Right cardiac atrium (tissue), 5 donors: ENCODE measurements at places on chromosomes 5 and 9.

DNA sequence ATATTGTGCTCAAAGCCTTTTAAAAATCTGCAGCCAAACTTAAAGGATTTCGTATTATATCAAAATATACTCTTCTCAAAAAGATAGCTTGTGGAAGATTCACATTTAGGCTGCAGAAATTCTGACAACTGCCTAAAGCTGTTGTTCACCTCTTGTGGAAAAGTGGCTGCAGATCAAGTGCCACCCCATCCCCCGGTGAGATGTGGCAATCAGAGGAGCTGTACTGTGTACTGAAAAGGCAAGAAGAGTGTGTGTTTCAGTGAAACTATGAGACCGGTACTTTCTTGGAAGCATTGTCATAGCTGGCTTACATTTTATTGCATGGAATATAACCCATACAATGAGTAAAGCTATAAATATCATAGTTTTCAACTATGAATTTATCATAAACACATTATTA, 64.3 kb downstream of the CDH18 start:
- DNase-seq = no peak

DNA sequence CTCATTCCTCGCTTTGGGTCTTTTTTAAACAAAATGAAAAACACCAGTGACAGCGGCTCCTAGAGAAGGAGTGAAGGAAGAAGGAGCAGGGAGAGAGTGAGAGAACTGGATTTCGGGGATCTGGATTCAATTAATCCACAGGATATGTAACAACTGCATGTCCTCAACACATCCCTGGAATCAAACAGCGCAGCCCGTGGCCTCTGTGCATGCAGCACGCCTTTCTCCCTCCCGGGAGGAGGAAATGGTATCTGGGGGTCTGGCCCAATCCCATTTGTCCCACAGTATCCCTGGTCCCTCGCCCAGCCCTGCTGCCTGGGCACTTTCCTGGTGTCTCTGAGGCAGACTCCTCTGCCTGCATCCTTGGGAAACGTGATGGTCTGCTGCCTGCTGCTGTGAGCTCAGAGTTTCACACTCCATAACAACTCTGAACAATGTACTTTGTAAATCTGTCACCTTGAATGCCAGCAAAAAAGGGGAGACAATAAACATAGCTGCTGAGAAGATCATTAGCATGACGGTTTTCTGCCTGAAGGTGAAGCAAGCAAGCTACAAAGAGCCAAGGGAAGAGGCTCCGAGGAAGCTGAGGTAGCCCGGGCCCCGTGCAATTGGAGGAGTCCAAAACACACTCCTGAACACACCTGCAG, 56.1 kb downstream of the PTCH1 start:
- DNase-seq = no peak

DNA sequence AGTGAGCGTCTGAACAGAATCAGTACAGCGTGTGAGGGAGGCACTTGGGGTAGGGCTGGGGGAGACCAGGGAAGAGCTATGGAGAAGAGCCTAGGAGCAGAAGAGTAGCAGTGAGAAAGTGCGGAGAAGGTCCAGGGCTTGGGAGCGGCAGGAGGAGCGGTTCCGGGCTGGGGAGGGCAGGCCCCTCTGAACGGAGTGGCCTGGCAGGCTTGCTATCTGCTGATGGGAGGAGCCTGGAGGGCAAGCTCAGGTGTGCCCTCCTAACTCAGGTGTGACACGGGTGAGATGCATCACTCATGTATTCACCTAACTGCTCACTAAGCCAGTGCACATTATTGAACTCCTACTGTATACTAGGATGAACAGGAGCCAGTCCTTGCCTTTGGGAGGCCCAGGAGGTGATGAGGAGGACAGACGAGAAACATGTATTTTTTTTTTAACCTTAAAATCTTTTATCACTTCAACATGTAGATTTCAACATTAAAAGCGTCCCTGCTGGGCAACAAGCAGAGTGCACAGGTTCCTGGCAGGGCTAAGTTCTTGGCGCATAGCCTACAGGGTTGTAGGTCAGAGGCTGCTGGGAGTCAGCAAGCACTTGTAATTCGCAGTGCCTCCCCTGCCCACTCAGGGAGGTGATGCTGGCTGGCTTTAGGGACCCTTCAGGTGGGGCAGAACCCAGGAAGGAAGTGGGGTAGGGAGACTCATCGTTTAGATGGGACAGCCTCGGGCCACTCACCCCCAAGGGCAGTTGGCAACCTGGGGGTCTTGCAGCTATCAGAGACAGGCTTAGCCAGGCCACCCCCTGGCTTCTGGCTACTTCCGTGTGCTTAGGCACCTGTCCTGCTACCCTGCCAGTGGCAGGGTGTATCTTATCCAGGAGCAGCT, 55.5 kb downstream of the TMOD1 start:
- DNase-seq = peak; percentile 81

GRCh38 chr5:158686214-158686613, 413.5 kb downstream of the EBF1 start:
- no peak for DNase-seq

DNA sequence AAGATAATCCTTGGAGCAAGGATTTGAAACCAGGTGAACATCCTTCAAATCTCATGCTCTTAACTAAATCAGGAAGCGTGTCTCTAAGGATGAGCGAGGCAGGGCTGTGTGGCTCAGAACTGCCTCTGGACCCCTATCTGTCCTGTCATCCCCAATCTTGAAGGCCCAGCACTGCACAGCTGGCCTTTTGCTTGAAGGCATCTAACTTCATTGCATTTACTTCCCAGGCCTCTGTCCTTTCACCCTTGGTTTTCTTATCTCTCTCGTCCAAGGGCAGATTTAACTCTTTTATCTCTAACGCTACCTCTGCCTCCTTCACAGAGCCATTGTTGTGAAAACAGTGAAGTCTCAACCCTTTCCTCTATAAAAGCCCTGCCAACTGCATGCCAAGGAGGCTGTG, 83.8 kb downstream of the UGCG start:
- no peak for DNase-seq

DNA sequence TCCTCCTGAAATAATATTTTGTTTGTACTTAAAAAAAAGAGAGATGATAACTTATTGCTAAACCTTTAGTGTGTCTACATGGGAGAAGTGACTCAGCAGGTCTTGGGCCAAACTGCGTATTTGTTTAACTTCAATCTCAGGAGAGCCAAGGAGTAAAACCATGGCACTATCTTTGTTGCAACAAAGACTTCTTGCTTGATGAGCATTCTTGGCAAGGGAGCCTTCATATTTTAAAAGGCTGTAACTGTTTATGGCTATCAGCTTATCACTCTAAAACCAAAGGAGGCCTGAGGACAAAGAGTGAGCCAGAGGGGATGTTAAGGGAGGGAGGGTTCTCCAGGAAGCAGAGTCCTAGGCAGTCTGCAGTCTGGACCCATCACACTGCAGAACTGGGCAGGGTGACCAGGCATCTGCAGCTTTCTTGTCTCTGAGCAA, 216.2 kb upstream of the S1PR3 start:
- peak; percentile 71 for DNase-seq

DNA sequence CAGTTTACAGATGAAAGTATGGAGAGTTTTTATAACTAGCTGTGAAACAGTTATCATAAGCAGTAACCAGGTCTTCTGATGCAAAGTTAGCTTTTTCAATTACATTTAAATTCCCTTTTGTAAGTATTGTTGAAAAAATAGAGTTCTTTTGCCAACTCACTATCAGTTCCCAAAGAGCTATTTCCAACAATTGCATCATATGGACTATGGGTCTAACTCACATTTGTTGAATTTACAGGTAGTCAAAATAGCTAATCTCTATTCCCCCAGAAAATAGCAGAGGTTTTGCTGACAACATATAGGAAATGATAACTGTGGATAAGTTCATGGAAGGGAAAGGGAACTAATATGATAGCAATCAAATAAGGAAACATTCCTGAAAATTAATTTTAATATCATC, 1.4 kb downstream of the SPINK1 start:
- DNase-seq = no peak

DNA sequence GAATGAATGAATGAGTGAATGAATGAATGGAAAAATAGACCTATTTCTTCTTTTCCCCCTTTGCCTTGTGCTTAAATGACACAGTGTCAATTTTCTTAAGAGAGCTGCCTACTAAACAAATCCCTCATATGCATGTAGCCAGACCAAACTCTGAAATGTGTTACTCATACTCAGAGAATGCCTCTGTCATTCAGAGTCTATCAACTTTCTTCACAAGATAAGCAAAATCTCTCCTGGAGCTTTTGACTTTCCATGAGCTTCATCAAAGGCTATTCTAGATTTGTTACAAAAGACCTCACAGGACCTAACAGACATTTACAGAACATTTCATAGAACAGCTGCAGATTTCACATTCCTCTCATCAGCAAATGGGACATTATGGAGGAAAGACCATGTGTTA, 275.7 kb upstream of the MSX2 start:
- DNase-seq = no peak

- no peak for DNase-seq
Observed at GRCh38 chr5:50352382-50352781, 88.7 kb downstream of the EMB start.

GRCh38 chr5:151619812-151620460, 28.8 kb upstream of the FAT2 start:
- no peak for DNase-seq

- DNase-seq = peak; percentile 45
Observed at GRCh38 chr5:113433071-113433470, 1.7 kb downstream of the TSSK1B start.

GRCh38 chr9:91945277-91946085, 4.5 kb downstream of the ROR2 start:
- peak; percentile 44 for DNase-seq

GRCh38 chr5:124732428-124733328, 13.8 kb downstream of the ZNF608 start:
- DNase-seq = no peak

- peak; percentile 94 for DNase-seq
Observed at GRCh38 chr9:129610473-129611306, 10.2 kb downstream of the C9orf50 start.

DNA sequence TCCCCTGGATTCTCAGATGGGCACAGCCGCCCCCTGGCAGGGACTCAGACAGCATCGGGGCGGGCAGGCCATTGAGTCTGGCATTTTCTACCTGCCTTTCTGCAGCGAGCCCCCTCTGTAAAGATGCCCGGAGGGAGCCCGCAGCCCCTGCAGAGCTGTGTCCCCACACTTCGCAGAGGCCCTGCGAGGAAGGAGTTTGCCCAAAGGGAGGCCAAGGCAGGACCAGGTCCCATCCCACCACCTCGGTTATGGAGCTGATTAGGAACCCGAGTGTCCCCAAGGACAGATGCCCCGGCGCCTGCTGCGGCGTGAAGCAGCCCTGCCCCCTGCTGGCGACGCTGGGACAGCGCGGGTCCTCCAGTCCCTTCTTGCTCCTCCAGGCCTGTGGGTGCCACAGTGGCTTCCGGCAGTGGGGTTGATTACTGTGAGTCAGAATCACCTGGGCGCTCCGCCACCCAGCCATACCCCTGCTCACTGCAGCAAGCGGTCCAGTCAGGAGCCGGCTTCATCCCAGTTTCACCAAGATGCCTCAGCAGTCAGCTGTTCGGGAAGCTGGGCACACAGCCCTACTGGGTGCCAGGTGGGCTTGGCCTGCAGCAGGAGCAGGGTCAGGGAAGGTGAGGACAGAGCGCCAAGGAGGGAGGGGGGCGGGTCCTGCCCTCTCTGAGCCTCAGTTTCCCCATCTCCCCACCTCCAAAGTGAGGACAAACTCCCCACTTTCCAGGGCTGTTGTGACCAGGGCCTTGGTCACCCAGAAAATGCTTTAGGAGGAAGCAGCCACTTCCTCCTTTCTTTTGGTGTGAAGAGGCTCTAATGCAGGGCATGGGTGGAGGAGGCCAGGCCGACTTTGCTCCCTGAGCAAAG, 117.2 kb downstream of the RXRA start:
- DNase-seq = peak; percentile 93
